ENCODE measurements at places on chromosomes 6 and 20.

DNA sequence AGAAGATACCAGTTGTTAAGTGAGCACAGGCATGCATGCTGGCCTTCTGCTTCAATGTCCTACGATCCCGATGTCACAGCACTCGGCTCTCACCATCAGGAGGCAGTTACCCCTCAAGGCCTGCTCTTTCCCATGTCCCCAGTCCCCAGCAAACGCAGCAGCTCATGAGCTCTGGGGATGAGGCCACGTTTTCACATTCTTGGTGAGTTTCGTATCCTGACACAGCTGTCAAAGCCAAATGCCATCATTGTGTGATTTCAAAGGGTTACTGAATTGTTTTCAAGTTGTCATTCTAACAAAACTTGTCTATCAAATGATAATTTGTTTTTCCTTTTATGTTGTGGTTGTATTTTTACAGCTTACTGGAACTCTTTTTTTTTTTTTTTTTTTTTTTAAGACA is 226.9 kb upstream of the KCNG1 start:
- DNase-seq: no peak

DNA sequence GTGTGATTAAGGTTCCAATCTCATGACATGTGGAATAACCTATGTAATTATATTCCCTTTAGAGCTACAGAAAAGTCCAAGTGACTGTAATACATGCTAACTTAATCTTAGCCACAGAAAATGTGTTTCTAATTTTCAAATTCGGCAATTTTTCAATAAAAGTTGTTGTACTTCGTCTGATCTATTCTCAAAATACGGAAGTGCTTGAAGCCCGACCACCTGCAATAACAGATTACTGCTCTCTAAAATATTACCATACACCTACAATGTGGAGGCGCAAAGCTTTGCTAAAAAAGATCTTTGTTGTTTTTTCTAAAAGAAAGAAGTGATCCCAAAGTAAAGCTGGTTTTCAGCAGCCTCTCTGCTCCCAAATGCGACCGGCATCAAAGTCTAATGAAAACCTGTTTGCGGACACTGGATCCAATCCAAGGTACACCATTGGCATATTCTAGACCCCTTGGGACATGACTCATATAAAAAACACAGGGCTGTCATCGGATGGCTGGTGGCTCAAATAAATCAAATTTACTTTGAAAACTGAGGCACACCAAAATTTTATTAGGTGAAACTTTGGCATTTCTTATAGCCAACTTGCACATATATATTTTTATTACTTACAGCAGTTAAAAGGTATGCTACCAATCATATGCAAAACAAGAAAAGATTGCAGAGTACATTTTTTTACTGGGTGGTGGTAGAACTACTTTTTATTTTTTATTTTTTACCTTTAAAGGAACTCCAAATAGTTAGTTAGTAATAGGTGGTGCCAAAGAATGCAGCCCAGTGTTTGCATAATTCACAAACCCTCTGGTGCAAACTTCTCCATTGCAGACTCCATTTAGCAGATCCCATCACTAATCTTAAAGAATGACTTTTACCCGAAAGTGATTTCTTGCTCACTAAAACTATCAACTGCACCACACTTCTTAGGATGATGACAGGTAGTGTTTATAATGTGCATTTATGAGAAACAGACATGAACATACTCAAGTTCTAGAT is 118.7 kb upstream of the TBX18 start:
- DNase-seq: no peak

DNA sequence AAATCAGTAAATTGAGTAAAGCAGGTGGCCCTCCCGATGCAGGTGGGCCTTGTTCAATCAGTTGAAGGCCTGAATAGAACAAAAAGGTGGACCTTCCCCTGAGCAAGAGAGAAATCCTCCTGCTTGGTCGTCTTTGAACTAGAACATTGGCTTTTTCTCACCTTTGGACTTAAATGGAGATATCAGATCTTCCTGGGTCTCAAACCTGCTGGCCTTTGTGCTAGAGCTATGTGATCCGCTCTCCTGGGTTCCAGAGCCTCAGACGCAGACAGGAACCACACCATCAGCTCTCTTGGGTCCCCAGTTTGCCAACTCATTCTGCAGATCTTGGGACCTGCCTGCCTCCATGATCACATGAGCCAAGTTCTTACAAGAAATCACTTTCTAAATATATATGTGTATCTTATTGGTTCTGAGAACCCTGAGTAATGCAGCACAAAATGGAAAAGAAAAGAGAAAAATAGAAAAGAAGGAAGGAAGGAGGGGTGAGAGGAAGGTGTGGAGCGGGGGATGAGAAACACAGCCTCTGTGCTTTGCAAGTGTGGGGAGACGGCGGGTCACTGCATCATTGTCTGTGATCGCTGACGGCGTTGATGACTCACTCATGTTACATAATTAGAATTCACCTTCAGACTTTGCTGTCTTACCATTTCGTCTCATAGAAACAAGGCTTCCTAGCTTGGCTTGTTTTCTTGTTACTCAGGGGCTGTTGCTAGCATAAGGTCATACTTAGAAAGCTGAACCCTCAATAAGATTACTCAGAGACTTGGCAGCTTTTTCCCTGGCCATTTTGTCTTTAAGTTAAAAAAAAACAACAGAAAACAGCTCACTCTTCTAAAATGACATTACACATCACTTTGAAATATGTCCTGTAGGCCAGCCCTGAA is 85.7 kb upstream of the NEDD9 start:
- DNase-seq: no peak

DNA sequence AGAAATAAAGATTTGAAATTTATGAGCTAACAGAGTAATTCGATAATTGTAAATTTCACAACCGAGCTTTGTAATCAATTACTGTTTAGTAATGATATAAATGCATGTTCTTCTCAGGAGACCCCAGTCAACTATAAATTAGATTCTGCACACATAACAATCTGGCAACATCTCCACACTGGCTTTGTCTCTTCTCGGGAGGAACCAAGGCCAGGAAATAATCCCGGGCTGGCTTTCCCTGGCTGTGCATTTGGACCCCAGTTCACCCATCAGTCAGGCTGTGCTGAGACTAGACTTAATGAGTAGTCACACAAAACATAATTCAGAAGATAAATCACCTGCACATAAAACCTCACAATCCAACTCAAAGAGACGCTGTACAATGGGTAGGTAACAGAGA is 65.5 kb downstream of the PTPRT start:
- DNase-seq: no peak
